Stimulated activated CD4-positive, alpha-beta T cell treated with anti-CD3 and anti-CD28 coated beads, Interleukin-15, amount 100 ng/mL, for 24 hours (primary cell): ENCODE measurements at places on chromosomes 1 and 21.

DNA sequence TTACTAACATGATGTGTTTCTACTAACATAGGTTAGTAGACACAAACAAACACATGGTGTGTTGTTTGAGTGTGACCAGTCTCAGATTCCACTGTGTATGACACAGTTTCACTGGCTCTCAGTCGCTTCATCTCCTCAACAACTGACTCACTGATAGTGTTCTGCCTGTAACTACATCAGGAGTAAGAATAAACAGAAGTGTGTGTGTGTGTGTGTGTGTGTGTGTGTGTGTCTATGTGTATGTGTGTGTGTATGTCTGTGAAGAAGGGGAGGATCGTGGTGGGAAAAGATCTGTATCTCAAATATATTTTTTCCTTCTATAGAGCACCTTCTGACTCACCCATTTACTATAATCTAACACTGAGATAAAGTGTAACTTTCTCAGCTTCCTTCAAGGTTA lies 391.0 kb downstream of the PTPRC start:
- DNase-seq = no peak

GRCh38 chr1:248821641-248822040 lies 4.1 kb downstream of the SH3BP5L start:
- no peak for DNase-seq

DNA sequence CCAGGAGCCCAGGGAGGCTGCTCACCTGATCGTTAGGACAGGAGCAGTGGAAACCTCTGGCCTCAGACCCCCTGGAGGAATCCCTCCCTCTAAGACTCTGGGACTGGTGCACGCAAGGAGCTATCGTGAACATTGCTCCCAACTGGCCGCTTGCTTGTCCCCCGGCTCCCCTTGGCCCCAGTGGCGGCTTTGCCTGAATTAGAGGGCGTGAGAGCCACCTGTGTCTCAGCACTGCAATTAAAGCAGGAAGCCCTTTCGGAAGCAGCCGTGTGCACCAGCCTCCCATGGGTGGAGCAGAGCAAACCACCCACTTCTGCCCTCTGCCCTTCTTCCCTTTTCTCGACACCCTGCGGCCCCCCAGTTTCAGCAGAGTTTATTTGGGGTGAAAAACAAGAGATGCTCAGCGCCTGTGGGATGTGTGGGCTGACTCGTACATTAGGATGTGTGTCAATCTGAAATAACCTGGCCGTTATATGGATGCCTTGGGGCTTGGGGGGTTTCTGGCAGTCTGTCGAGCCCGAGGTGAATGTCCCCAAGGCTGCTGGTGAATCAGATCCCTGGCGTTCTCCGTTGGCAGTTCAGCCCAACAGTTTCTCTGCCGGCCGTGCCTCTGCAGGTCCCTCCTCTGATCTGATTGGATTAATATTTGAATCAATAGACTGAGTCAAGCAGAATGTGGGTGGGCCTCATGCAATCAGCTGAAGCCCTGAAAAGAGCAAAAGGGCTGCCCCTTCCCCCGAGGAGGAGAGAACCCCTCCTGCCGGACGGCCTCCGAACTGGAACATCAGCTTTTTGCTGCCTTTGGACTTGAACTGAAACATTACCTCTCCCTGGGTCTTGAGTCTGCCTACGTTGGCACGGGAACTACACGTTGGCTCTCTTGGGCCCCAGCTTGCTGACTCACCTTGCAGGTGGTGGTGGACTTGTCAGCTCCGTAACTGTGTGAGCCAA lies 7.3 kb upstream of the UMODL1 start:
- DNase-seq = peak; percentile 71

DNA sequence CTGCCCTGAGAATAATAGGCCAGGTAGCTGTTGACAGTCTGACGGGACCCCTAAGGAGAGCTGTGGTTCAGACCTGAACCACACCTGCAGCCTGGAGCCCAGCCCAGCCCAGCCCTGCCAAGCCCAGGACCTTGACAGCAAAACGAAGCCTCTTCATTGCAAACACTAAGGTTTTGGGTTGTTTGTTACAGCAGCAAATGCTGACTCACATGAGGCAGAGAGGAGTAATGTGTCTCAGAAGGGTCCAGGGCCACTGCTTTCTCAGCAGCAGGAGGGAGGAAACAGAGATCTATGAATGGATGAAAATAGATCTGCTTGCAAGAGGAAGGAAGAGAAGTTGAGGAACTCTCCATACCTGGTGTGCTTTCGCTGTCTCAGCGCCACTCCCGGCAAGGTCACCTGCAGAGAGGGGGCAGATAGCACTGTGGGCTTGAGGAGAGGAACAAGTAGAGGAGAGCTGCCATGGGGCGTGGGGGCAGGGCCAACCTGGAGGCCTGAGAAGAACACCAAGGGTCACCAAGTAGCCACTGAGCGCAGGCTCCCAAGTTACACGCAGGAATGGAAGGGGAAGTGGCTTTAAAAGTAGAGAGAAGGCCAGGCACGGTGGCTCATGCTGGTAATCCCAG lies 127.2 kb downstream of the ZNF281 start:
- no peak for DNase-seq

DNA sequence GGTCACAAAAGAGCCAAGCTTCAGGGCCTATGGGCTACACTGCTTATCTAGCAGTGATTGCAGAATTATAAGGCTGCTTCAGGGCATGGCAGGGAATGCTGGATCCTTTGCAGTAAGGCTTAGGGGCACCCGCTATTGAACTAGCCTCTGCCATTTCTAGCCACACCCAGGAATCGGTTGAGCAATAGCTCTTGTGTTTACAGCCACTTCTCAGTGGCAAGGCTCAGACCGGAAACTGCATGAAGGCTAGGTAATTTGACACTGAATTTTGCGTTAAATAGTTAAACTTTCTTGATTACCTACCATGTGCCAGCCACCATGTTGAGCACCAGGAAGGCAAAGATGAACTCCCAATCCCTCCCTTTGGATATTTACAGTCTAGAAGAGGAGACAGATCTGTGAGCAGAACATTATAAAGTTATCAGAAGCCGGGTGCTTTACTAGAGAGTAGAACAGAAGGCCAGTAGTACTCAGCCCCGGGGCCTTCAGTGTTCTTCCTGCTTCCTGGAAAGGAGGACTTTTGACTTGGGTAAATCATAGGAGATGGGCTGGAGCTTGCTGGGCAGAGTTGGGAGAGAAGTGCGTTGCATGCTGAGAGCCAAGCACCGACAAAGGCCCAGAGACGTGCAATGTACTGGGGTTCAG lies 98.6 kb upstream of the LPGAT1 start:
- DNase-seq = no peak

- DNase-seq = no peak
These were observed 3879.7 kb downstream of the SRGAP2C start for GRCh38 chr1:125064481-125064880.

- DNase-seq = no peak
These were observed 32.1 kb upstream of the MX1 start for GRCh38 chr21:41393876-41394465.

DNA sequence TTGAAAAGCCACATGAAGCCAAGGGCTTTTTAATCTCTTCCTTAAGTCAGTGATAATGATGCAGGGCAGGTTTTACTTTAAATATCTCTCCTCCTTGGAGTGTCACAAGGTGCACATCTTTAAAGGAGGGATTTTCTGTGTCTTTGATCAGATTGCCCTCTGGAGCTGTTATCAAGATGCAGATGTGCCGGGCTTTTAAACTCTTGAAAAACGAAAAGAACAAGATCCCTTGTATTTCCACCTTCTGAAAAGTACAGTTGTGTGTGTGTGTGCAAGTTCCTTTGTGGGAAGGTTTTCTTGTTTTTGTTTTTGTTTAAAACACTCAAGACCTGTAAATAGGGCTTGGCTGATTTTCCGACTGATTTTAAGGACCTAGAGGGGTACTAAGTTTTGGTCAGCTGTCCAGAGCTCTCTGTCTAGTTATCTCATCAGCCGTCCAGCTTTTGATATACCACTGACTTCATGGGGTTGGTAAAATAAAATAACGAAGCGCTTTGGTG lies 1.6 kb downstream of the MARK1 start:
- no peak for DNase-seq

DNA sequence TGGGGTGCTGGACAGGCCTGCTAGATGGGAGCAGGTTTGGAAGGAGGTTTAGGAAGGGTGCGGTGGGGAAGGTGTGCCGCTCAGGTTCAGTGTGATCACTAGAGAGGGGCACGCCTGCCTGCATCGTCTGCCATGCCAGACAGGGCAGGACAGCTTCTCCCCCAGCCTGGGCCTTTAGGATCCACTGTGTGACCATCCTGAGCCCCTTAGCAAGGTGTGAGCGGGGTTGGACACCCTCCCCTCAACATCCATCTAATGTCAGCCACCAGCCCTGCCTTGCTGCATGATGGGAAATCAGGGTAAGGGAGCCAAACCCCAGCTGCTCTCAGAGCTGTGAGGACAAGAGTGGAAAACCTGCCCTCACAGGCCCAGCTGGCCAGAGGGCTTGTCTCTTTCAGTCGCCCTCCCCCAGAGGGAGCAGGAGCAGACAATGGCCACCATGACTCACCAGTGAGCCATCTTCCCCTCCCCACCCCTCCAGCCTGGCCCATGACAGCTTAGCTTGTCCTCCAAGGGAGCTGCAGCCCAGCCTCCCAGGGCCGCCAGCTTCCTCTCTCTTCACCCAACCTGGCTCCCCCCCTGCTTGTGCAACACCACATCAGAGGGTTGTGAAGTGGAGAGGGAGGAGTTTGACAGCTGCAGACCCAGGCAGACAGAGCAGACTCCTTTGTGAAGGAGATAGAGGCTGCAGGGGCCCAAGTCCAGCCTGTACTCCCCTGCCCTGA lies 37.0 kb downstream of the NUAK2 start:
- DNase-seq = peak; percentile 86

DNA sequence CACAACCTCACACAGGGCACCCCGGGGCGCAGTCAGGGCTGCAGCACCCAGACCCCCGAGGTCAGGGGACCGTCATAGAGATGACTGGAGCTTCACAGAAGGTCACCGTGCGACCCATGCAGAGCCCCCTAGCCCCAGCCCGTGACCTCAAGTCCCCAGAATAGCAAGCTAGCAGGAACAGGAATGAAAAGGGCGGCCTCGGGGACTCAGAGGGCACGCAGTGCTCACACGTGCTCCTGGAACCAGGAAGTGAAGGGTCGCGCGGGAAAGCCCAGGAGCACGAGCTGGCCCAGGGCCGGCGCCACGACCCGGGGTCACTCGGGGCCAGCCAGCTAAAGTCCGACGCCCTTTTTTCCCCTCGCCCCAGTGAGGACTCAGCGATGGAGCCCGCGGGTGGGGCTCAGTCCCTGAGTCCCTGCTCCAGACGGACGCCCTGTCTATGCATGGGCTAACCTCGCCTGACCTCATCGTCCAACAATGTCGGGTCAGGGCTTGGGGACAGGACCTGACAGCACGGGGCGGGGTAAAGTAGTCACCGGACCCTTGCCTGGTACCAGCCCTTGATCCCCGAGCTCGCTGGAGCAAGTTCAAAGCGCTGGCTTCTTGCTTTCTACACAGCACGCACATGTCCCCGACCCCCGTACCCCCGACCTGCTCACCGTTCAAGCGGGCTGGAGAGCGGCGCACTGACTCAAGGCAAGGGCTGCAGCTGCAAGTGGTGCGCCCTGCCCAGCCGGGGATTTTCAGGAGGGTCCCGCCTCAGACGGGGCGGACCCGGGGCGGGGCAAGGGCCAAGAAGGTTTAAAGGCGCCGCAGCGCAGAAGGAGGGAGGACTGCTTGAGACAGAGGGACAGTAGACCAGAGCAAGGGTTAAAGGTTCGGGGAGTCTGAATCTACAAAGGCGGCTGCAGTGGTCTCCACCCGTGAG lies at the start of gene TAGLN2:
Gene TAGLN2 (minus strand): TSS at position 717 of the 928 bp plus-strand sequence. CDS start 4,998 bp downstream, outside the sequence.
- peak; percentile 95 for DNase-seq

GRCh38 chr1:151918819-151919610 lies 9.7 kb upstream of the THEM4 start:
- no peak for DNase-seq

GRCh38 chr1:246659594-246660140 lies 64.5 kb upstream of the SCCPDH start:
- no peak for DNase-seq

GRCh38 chr1:205528446-205528886 lies 24.0 kb downstream of the CDK18 start:
- DNase-seq = no peak

DNA sequence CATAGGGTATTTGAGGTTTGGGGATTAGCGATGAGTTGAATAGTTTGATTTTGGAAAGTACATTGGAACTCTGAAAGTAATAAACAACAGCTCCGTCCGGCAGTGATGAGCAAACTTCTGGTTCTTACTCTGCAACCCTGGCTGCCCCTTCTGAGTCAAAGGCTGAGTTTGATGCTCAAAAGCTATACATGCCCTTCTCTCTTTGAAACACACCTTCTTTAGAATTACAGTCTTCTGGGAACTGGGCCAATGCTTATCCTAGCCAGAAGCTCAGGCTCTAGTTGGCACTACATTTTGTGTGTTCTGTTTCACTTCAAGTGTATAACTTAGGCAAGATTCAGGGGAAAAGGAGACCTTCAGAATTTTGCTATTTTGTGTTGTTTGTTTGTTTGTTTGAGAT lies 9.3 kb downstream of the AHCYL1 start:
- no peak for DNase-seq

- no peak for DNase-seq
These were observed 54.5 kb downstream of the HMGB4 start for GRCh38 chr1:33918368-33918767.

DNA sequence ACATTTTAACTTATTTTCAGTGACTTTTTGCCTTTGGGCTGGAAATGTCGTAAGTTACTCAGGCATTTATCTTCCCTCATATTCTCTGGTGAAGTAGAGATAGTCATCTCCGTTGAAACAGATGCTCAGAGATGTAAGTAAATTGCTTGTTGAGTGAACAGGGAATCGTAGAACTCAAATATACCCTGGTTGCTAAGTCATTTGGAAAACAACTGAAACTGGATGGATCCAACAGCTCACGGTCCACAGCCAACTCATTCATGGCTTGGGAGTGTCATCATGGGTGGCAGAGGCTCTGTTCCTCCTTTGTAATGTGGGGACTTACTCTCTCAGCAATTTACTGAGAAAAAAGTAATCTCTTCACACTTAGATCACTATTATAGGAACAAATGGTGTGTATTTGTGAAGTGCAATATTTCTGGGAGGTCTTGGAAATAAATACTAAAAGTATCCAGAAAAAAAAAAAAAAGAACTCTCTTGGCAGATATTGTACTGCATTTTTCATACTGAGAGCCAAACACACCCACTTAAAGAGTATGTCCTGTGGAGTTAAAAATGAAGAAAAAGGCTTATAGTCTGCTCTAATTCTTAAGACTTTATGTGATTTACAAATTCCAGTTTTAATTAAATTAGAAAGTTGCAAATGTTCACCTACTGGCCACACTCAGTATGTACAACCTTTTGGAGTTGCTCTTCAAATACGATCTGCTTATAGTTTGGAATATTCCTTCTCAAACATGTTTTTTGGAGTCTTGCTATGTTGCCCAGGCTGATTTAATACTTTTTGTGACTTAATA lies 107.4 kb downstream of the LEPR start:
- DNase-seq = no peak
